Osteocyte (in vitro differentiated cells): ENCODE measurements at places on chromosomes 13 and 19. TPM values are rescaled to one million over a fixed set of nuclear protein-coding genes. Genes with fewer than 3 reads are reported as not detected.

PIBF1 gene
- 22.6 and 28.7 TPM in 2 replicates for total RNA-seq

C19orf47 gene
- total RNA-seq: 13.1 and 16.6 TPM in 2 replicates

VSTM1 gene
- not detected in 2 replicates for total RNA-seq

GRCh38 chr13:82713687-82714405, 1168.4 kb downstream of the SLITRK1 start:
- no peak for DNase-seq

DNA sequence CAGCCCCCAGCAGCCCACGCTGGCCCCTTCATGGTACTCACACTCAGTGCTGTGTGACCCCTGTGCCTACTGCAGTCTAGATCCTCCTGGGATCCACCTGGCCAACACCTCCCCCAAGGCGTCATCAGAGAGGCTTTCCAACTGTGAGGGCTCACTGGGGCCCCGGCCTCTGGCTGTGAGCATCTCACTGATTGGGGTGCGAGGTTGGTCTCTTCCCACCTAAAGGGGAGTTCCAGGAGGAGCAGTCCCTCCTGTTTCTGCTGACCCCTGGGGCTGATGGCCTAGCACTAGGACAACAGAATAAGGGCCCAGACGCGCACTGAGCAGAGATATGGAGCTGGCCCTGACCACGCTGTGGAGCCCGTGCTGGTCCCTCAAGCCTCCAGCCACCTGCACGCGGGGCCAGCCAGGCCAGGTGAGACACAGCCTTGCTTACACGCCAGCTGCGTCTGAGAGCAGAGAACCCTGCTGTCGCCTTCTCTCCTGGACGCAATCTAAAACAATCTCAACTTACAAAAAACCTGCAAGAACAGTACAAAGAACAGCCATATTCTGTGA, 32.2 kb downstream of the ELL start:
- DNase-seq: no peak

DNA sequence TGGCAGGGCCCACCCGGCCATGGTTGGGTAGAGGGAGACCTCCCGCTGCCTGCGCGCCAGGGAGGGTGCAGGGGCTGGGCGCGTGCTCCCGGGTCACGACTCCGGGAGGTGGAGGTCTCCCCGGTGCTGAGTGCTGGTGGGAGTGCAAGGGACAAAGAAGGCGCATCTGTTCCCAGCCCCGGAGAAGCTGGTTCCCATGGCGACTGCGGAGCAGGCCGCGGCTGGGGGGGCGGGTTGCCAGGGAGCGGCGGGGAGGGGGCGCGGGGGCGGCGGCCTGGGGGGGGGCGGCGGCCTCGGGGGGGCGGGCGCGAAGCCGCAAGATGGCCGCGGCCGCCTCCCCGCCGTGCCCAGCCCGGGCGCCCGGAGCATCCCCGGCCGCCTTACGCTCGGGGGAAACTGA, 1.2 kb downstream of the CBARP start:
- DNase-seq: no peak
